ENCODE measurements at places on chromosomes 16 and 17.

- H3K4me3 ChIP-seq: no peak overlapping the region
- no peaks in the 10 kb centered on the region for H3K36me3 ChIP-seq
- H3K27ac ChIP-seq: no peak overlapping the region
- H3K4me1 ChIP-seq: peaks cover 15% of the 10 kb centered on the region
- peak; percentile 72 for DNase-seq
These were observed 2.8 kb upstream of the IL21R start for GRCh38 chr16:27398894-27399853.

- H3K27ac ChIP-seq: peak overlapping the region; percentile 92
- DNase-seq: no peak
- peaks cover 25% of the 10 kb centered on the region for H3K36me3 ChIP-seq
- no peaks in the 10 kb centered on the region for H3K27me3 ChIP-seq
- peak overlapping the region; percentile 89 for H3K4me3 ChIP-seq
These were observed 1.5 kb downstream of the FLCN start for GRCh38 chr17:17235212-17236174.

DNA sequence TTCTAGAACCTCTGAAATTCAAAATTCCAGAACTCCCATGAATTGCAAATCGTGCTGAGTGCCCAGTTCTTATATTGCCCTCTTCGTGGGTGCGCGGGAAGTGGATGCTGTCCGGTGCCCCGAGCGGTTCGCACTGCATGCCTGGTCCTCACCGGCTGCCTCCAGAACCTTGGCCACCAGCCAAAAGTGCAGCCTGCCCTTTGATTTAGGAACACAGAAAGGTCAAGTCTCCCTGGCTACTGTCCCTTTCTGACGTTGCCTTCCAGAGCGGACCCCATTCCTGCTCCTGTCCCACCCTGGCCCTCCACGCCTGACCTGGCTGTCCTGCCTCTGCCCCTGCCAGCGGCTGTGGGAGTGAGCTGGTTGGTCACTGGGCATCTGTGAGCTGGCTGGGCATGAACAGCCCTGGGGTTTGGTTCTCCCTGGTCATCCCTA, 9.7 kb downstream of the NEUROD2 start:
- H3K4me3 ChIP-seq: no peak overlapping the region
- H3K36me3 ChIP-seq: no peaks in the 10 kb centered on the region
- peaks cover 79% of the 10 kb centered on the region for H3K27me3 ChIP-seq

GRCh38 chr17:34741967-34742366, 162.6 kb downstream of the TMEM132E start:
- H3K4me3 ChIP-seq: no peak overlapping the region
- no peaks in the 10 kb centered on the region for H3K4me1 ChIP-seq

- H3K36me3 ChIP-seq: no peaks in the 10 kb centered on the region
- no peaks in the 10 kb centered on the region for H3K4me1 ChIP-seq
- no peaks in the 10 kb centered on the region for H3K27me3 ChIP-seq
- no peak overlapping the region for H3K27ac ChIP-seq
- no peak overlapping the region for H3K4me3 ChIP-seq
These were observed 21.8 kb downstream of the SOX9 start for GRCh38 chr17:72142614-72143013.

DNA sequence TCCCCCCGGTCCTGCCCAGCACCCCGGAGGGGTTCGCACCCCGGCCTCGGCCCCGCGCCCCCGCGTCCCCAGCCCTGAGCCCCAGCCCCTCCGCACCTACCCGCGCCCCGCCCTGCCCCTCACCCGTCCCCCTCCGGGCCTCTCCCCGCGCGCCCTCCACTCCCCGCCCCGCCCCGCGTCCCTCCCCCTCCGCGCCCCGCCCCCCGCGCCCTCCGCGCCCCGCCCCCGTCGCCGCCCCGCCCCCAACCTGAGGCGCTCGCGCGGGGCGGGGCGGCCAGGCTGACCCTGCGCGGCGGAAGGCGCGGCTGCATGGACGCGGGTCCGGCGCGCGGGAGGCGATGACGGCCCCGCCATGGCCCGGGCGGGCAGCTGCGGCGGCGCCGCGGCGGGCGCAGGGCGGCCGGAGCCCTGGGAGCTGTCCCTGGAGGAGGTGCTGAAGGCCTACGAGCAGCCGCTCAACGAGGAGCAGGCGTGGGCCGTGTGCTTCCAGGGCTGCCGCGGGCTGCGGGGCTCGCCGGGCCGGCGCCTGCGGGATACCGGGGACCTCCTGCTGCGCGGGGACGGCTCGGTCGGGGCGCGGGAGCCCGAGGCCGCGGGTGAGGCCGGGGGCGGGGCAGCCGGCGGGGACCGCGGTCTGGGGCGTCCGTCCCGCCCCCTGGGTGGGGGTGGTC, at the start of gene SPIRE2:
Gene SPIRE2, plus strand, starts transcription at position 277 of the 671 bp plus-strand sequence. Its CDS starts 76 bp downstream, at position 353.
- no peaks in the 10 kb centered on the region for H3K36me3 ChIP-seq
- H3K4me1 ChIP-seq: peaks cover 21% of the 10 kb centered on the region
- H3K4me3 ChIP-seq: peak within 1 kb of the TSS; percentile 70

DNA sequence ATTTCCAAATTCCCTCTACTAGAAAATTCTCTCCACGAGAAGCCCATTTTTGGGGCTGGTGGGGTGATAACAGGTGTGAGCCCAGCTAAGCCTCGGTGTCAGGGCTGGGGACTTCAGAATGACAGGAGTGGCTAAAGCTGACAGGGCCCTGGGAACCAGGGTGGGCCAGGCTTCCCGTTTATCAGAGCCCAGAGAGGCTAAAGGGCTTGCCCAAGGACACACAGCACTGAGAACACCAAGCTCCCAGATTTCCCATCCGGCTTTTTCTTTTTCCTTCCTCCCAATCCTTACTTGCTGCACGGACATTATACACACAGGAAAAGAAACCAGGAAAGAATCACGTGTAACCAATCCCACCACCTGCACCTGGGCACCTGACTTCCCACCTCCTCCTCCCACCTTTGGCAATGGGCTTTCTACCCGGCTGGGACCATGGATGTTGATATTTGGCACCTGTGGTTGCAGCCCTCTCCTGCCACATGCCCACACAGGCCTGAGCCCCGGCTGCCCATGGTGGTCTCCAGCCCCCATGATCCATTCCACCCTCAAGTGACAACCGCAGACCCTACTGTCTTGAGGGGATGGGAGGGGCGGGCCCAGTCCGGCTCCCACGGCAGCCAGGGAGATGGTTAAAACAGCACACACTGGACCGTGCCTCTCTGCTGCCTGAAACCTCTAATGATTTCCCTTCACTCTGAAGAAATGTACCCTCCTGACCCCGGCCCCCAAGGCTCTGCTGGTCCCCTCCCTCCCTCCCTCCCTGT, 78.9 kb downstream of the ENGASE start:
- H3K27ac ChIP-seq: no peak overlapping the region
- no peaks in the 10 kb centered on the region for H3K4me1 ChIP-seq
- DNase-seq: no peak

- H3K27me3 ChIP-seq: no peaks in the 10 kb centered on the region
- no peak overlapping the region for H3K27ac ChIP-seq
- no peak overlapping the region for H3K4me3 ChIP-seq
- DNase-seq: no peak
- H3K4me1 ChIP-seq: no peaks in the 10 kb centered on the region
These were observed 37.6 kb upstream of the PIRT start for GRCh38 chr17:10875430-10875851.

DNA sequence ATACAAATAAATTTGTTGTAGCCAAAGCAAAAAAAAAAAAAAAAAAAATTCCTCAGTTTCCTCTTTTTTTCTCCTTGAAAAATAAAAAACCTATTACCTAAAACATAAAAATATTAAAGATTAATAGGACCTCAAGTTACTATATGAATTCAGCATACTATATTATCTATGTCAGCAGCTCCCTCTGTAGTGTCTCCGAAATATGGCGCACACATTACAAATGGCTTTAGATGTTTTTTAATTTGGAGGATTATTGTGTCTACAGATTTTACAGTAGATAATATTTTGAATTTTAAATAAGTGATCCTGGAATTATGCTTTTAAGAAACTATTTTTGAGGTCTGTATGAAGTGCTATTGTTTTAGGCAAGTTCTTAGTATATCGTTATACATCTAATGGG, 94.4 kb downstream of the NLK start:
- H3K27me3 ChIP-seq: no peaks in the 10 kb centered on the region
- no peak overlapping the region for H3K27ac ChIP-seq
- no peak overlapping the region for H3K4me3 ChIP-seq
- no peaks in the 10 kb centered on the region for H3K4me1 ChIP-seq
- no peak for DNase-seq

DNA sequence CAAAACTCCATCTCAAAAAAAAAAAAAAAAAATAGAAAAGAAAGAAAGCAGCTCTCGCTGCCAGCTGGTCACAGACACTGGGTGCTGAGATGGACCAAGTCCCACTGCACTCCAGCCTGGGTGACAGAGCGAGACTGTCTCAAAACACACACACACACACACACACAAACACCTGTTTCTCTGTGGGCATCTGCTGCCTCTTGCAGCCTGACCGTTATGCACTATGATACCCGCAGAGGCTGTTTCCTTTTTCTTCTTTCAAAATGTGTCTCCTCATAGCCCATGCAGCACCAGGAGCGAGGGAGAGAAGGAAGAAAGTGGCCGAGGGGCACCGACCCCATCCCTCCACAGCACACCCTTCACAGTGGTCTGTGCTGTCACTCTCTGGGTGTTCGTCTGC, 36.9 kb upstream of the KLHDC4 start:
- H3K27ac ChIP-seq: no peak overlapping the region
- no peaks in the 10 kb centered on the region for H3K27me3 ChIP-seq
- H3K4me3 ChIP-seq: no peak overlapping the region
- H3K36me3 ChIP-seq: no peaks in the 10 kb centered on the region

DNA sequence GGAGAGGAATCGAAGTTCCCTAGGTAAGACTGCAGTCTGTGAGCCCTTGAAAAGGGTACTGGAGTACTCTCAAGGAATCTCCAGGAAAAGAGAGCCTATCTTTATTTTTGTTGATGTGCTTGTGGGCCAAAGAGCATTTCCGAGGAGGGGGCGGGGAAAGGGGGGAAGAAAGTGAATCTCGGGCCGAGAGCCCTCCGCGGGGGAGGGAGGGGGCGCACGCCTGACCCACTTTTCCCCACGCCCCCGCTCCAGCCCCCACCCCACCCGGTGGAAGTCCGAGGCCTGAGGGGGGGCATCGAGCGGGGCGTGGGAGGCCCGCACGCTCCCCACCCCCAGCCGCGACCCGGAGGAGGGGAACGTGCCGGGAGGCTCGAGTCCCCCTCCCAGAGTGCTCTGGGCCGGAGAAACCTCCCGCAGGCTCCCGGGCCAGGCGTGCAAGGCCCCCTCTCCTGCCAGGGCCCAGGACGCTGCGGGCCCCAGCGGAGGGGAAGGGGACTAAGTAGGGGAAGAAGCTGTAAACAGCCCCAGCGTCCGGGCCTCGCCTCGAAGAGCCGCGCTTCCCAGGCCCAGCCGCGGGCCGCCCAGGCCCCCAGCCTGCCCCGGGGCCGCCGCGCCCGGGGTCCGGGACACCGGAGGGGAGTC, 444 bp downstream of the HELZ start:
- H3K36me3 ChIP-seq: no peaks in the 10 kb centered on the region
- peak overlapping the region; percentile 82 for H3K27ac ChIP-seq
- H3K27me3 ChIP-seq: no peaks in the 10 kb centered on the region
- DNase-seq: no peak
- H3K4me3 ChIP-seq: peak overlapping the region; percentile 85
- peaks cover 58% of the 10 kb centered on the region for H3K4me1 ChIP-seq

GRCh38 chr16:70438969-70439862, at the start of gene ST3GAL2:
Gene ST3GAL2 (minus strand): TSS chr16:70439100. CDS start chr16:70398530, 40,570 bp downstream.
- peaks cover 43% of the 10 kb centered on the region for H3K4me1 ChIP-seq
- no peaks in the 10 kb centered on the region for H3K27me3 ChIP-seq
- peak; percentile 97 for DNase-seq
- peak within 1 kb of the TSS; percentile 85 for H3K27ac ChIP-seq
- H3K36me3 ChIP-seq: peaks cover 4% of the 10 kb centered on the region

DNA sequence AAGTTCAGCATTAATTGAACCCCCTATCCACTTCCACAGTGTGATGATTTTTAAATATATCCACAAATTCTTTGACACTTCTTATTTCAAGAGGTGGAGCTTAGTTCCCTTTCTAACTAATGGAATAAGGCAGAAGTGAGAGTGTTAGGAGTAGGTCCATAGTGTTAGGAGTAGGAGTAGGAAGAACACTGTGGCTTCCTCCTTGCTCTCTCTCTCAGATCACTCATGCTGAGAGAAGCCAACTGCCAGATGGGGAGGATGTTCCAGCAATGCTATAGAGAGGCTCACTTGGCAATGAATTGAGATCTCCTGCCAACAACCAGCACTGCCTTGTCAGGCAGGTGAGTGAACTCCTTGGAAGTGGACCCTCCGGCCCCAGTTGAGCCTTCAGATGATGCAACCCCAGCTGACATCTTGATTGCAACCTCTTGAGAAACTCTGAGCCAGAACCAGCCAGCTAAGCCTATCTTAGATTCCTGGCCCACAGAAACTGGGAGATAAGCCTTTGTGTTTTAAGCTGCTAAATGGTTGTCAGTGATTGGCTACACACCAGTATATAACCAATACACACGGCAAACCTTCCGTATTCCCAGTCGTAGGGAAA, 44.3 kb downstream of the SPECC1 start:
- no peak overlapping the region for H3K4me3 ChIP-seq
- H3K27me3 ChIP-seq: no peaks in the 10 kb centered on the region
- no peaks in the 10 kb centered on the region for H3K36me3 ChIP-seq
- no peaks in the 10 kb centered on the region for H3K4me1 ChIP-seq

- H3K36me3 ChIP-seq: no peaks in the 10 kb centered on the region
- H3K4me3 ChIP-seq: no peak overlapping the region
- no peak for DNase-seq
- peaks cover 15% of the 10 kb centered on the region for H3K4me1 ChIP-seq
These were observed 24.0 kb upstream of the SREBF1 start for GRCh38 chr17:17860766-17861107.

GRCh38 chr16:75250089-75250808, 1.2 kb downstream of the BCAR1 start:
- no peaks in the 10 kb centered on the region for H3K27me3 ChIP-seq
- H3K4me3 ChIP-seq: peak overlapping the region; percentile 84
- DNase-seq: no peak
- H3K27ac ChIP-seq: peak overlapping the region; percentile 95
- peaks cover 99% of the 10 kb centered on the region for H3K4me1 ChIP-seq

GRCh38 chr17:49716668-49717364, 9.1 kb upstream of the SLC35B1 start:
- H3K36me3 ChIP-seq: peaks cover 92% of the 10 kb centered on the region
- H3K4me3 ChIP-seq: no peak overlapping the region
- no peaks in the 10 kb centered on the region for H3K27me3 ChIP-seq
- peak overlapping the region; percentile 59 for H3K27ac ChIP-seq
- DNase-seq: no peak

- H3K4me3 ChIP-seq: no peak overlapping the region
- DNase-seq: no peak
- H3K4me1 ChIP-seq: no peaks in the 10 kb centered on the region
- H3K27ac ChIP-seq: no peak overlapping the region
These were observed 30.0 kb upstream of the MRTFB start for GRCh38 chr16:14041164-14041563.

DNA sequence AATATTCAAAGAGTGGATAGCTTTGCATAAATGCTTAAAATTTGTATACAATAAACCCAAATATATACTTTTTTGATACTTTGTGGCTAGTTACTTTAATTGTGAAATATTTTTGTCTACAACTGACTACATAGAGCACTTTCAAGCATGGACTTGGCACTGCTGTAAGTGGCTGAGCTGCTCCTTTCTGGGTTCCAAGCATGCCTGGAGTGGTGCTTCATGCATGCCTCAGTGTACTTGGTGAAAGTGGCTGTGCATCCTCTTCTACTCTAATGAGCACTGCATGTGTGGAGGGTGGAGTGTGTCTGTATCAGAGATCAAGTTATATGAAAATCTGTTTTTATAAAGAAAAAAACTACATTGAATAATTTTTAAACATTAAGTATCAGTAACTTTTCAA, 94.1 kb downstream of the OMG start:
- no peak overlapping the region for H3K27ac ChIP-seq
- H3K4me3 ChIP-seq: no peak overlapping the region
- H3K36me3 ChIP-seq: peaks cover 25% of the 10 kb centered on the region
- no peak for DNase-seq
- no peaks in the 10 kb centered on the region for H3K27me3 ChIP-seq
- no peaks in the 10 kb centered on the region for H3K4me1 ChIP-seq

- no peak overlapping the region for H3K27ac ChIP-seq
- H3K36me3 ChIP-seq: no peaks in the 10 kb centered on the region
- no peaks in the 10 kb centered on the region for H3K4me1 ChIP-seq
- no peak for DNase-seq
- no peak overlapping the region for H3K4me3 ChIP-seq
These were observed 34.0 kb upstream of the PIRT start for GRCh38 chr17:10871914-10872313.
